Progenitor cell of endocrine pancreas (in vitro differentiated cells): ENCODE measurements at places on chromosomes 4 and X. TPM values are rescaled to one million over a fixed set of nuclear protein-coding genes. Genes with fewer than 3 reads are reported as not detected.

GRCh38 chr4:94561249-94562024 is 109.7 kb downstream of the PDLIM5 start:
- H3K27me3 ChIP-seq, result no peaks in the 10 kb centered on the region
- no peak for DNase-seq
- peaks cover 2% of the 10 kb centered on the region for H3K4me1 ChIP-seq

GRCh38 chrX:12709047-12709446 is 82.2 kb upstream of the PRPS2 start:
- DNase-seq, result no peak
- no peak overlapping the region for H3K4me3 ChIP-seq
- no peaks in the 10 kb centered on the region for H3K27me3 ChIP-seq
- no peaks in the 10 kb centered on the region for H3K4me1 ChIP-seq

SERTM2 gene
- 0.72 and 0.95 TPM in 2 replicates for total RNA-seq

SNCA gene
- total RNA-seq, result 13.4 and 16.2 TPM in 2 replicates

GRCh38 chrX:69027181-69028005 is 137.9 kb downstream of the PJA1 start:
- peaks cover 2% of the 10 kb centered on the region for H3K36me3 ChIP-seq
- H3K4me1 ChIP-seq, result peaks cover 5% of the 10 kb centered on the region
- H3K27ac ChIP-seq, result no peak overlapping the region
- no peaks in the 10 kb centered on the region for H3K27me3 ChIP-seq
- H3K4me3 ChIP-seq, result no peak overlapping the region

DNA sequence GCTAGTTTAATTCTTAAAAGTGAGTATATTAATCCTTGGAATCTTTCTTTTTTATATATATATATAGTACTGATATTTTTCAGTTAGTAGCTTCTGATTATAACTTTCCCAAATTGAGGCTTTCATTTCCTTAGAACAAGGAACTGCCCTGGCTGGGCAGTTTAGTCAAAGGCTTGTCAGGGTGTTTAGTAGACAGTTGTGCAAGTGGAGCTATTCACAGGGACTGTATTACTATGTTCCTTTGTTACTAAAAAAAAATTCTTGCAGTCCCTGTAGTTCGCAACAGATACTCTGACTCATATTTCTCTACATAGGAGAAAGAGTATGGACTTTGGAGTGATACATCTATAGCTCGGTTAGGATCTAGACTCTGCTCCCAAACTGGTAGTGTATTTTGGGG is 20.8 kb downstream of the USO1 start:
- no peak overlapping the region for H3K4me3 ChIP-seq
- peaks cover 2% of the 10 kb centered on the region for H3K4me1 ChIP-seq
- no peaks in the 10 kb centered on the region for H3K27me3 ChIP-seq
- peaks cover 3% of the 10 kb centered on the region for H3K36me3 ChIP-seq
- H3K27ac ChIP-seq, result peak overlapping the region; percentile 1

SRPX2 gene
- 0.24 and 0.38 TPM in 2 replicates for total RNA-seq

DNA sequence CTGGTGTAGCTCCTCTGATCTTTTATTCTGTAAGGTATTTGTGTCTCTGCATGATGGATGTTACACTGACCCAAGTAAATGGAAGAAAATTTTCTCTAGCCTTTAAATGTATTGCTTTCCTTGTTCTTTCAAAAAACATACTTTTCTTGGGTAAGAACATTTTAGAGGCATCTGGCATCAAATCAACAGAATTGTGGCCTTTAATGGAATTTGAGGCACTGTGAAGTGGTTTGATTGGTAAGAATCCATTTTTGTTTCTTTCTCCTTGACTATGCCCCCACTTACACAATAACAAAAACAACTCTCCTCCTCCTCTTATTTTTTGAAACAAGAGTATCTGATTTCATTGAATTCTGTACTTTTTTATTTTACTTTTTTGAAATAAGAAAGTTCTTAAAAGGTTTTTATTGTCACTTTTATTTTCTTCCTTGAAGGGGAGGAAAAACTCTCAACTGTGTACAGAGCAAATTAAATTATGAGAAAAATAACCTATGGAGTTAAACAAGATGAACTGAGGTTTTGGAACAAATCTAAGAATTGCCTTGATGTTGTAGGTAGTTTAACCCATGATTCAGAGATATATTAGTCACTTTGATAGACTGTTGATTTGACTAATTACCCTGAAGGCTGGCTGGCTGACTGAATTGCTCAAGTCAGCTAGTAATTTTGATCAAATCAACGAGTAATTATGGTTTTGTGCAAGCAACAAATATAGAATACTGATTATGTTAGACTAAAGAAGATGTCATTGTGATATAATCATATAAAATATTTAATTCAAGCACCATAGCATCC is 146.4 kb downstream of the FHIP1A start:
- H3K36me3 ChIP-seq, result peaks cover 14% of the 10 kb centered on the region
- no peak overlapping the region for H3K27ac ChIP-seq
- no peak for DNase-seq
- H3K4me3 ChIP-seq, result no peak overlapping the region
- no peaks in the 10 kb centered on the region for H3K27me3 ChIP-seq

DNA sequence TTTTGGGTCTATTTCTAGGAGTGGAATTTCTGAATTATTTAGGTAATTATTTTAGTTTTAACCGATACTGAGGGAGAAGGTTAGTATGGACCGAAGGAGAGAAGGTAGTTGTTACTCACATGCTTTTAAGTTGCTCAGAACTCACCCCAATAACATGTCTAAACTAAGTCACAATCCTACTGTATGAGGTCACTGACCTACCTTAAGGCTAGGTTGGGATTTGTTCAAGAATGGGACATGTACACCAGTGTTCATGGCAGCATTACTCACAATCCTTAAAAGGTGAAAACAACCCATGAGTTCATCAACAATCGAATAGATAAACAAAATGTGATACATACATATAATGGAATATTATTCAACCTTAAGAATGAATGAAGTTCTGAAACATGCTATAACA is 90.5 kb downstream of the MSN start:
- no peak overlapping the region for H3K27ac ChIP-seq
- H3K4me1 ChIP-seq, result no peaks in the 10 kb centered on the region
- no peaks in the 10 kb centered on the region for H3K36me3 ChIP-seq
